Body of pancreas (tissue), 4 donors: ENCODE measurements at places on chromosomes 12 and 14. TPM values are rescaled to one million over a fixed set of nuclear protein-coding genes. Genes with fewer than 3 reads are reported as not detected.
A peak's percentile ranks its signal among the peaks of the same experiment; 100 is the strongest.

Gene SELPLG
- 2.3 TPM for total RNA-seq

Gene SIX1
- total RNA-seq, result 0.33 TPM

Gene RNFT2
- 1.6 TPM for total RNA-seq

Gene CBX5
- total RNA-seq, result 34.3 TPM

GRCh38 chr12:93425736-93426411 lies 15.9 kb downstream of the UBE2N start:
- no peaks in the 10 kb centered on the region for H3K27me3 ChIP-seq
- H3K4me3 ChIP-seq, result no peak overlapping the region
- no peak for DNase-seq
- no peak overlapping the region for H3K27ac ChIP-seq

- no peaks in the 10 kb centered on the region for H3K36me3 ChIP-seq
- H3K4me3 ChIP-seq, result no peak overlapping the region
- no peak for DNase-seq
- no peaks in the 10 kb centered on the region for H3K27me3 ChIP-seq
- no peak overlapping the region for H3K27ac ChIP-seq
Observed at GRCh38 chr14:56953884-56954283, 143.6 kb upstream of the OTX2 start.

GRCh38 chr12:63400718-63401117 lies 249.7 kb upstream of the AVPR1A start:
- no peaks in the 10 kb centered on the region for H3K27me3 ChIP-seq
- H3K27ac ChIP-seq, result no peak overlapping the region
- H3K4me1 ChIP-seq, result no peaks in the 10 kb centered on the region

DNA sequence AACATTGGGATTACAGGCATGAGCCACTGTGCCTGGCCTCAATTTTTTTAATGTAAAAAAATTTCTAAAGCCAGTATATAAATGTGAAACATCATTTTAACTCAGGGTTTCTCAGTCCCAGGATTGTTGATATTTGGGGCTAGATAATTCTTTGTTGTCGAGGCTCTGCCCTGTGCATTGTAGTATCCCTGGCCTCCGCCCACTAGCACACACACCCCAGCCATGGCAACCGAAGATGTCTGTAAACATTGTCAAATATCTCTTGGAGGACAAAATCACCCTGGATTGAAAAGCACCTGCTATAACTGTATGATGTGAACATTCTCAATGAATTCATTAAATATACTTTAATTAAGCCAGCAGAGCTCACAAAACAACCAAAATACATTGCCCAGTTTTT lies 8.4 kb upstream of the CIT start:
- H3K27me3 ChIP-seq, result no peaks in the 10 kb centered on the region
- no peaks in the 10 kb centered on the region for H3K4me1 ChIP-seq
- DNase-seq, result no peak
- no peak overlapping the region for H3K4me3 ChIP-seq
- H3K27ac ChIP-seq, result no peak overlapping the region

- H3K27me3 ChIP-seq, result no peaks in the 10 kb centered on the region
- H3K4me3 ChIP-seq, result peak overlapping the region; percentile 93
- peaks cover 24% of the 10 kb centered on the region for H3K4me1 ChIP-seq
- DNase-seq, result peak; percentile 52
- H3K27ac ChIP-seq, result peak overlapping the region; percentile 81
- H3K36me3 ChIP-seq, result no peaks in the 10 kb centered on the region
Observed at GRCh38 chr12:46373301-46374296, 1.0 kb upstream of the SLC38A2 start.

GRCh38 chr12:46400406-46400805 lies 27.8 kb upstream of the SLC38A2 start:
- no peaks in the 10 kb centered on the region for H3K27me3 ChIP-seq
- no peak overlapping the region for H3K4me3 ChIP-seq
- H3K27ac ChIP-seq, result no peak overlapping the region
- no peaks in the 10 kb centered on the region for H3K36me3 ChIP-seq

DNA sequence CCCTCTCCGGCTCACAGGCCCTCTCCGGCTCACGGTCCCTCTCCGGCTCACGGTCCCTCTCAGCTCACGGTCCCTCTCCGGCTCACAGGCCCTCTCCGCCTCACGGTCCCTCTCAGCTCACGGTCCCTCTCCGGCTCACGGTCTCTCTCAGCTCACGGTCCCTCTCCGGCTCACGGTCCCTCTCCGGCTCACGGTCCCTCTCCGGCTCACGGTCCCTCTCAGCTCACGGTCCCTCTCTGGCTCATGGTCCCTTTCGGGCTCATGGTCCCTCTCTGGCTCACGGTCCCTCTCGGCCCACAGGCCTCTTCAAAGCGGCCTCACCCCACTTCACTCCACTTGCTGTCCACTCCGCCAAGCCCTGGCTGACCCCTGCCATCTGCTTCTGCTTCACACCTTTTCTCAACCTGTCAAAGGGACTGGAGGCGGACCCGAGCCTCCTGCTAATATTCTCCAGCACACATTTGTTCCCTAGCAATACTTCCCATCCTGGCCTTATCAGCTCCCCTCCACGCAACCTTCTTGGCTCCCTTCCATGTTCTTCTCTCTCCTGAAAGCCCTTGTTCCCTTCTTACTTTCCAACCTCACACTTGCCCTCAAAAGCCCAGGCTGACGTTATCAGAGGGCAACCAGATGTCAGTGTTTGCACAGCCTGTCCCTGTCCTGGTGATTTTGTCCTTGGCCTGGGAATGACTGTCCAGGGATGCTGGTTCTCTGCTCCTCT lies 176.7 kb downstream of the CALM1 start:
- H3K4me3 ChIP-seq, result no peak overlapping the region
- no peaks in the 10 kb centered on the region for H3K27me3 ChIP-seq
- no peak overlapping the region for H3K27ac ChIP-seq

DNA sequence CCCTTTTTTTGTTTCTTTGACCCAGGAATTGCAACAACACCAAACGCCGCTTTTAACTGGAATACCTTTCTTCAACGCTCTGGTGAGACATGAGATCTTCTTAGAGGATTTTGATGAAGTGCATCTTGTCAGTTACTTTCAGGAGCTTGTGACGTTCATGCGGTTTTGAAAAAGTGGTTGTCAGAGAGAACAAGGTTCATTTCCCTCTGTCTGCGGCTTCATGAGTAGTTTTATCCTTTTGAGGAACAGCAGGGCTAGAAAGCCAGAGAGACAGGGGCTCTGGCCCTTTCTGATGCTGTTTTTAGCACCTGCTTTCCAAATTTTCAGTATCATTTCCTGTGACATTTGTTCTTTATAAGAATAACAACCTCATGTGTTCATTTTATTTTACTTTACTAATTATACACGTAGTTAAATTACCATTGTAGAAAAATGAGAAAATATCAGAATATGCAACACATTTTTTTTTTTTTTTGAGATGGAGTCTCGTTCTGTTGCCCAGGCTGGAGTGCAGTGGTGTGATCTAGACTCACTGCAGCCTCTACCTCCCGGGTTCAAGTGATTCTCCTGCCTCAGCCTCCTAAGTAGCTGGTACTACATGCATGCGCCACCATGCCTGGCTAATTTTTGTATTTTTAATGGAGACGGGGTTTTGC lies 61.8 kb downstream of the GLT1D1 start:
- no peak overlapping the region for H3K27ac ChIP-seq
- no peak for DNase-seq
- no peaks in the 10 kb centered on the region for H3K27me3 ChIP-seq
- no peak overlapping the region for H3K4me3 ChIP-seq
- H3K36me3 ChIP-seq, result no peaks in the 10 kb centered on the region

DNA sequence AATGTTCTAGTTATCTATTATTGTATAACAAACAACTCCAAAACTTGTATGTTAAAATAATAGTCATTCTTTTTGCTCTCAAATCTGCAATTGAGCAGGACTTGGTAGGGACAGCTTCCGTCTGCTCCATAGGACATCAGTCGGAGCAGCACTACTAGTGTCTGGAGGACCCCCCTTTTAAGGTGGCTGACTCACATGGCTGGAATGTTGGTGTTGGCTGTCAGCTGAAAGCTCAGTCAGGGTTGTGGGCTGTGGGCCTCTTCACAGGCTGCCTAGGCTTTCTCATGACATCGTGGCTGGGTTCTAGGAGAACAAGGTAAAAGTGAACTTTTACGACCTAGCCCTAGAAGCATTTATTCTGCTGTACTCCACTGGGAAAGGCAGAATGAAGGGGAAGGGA lies 160.6 kb downstream of the ANO4 start:
- no peaks in the 10 kb centered on the region for H3K4me1 ChIP-seq
- no peak overlapping the region for H3K4me3 ChIP-seq

DNA sequence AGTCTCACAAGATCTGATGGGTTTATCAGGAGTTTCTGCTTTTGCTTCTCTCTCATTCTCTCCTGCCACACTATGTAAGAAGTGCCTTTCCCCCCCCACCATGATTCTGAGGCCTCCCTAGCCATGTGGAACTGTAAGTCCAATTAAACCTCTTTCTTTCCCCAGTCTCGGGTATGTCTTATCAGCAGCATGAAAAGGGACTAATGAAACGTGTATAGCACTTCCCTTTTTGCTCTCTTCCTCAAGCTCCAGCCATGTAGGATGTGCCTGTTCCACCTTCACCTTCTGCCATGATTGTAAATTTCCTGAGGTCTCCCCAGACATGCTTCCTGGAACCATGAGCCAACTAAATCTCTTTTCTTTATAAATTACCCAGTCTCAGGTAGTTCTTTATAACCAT lies 7.0 kb upstream of the CRACR2A start:
- H3K27ac ChIP-seq, result no peak overlapping the region
- DNase-seq, result no peak
- no peaks in the 10 kb centered on the region for H3K27me3 ChIP-seq
- H3K4me3 ChIP-seq, result no peak overlapping the region
- peaks cover 24% of the 10 kb centered on the region for H3K4me1 ChIP-seq

- H3K27ac ChIP-seq, result no peak overlapping the region
- H3K4me3 ChIP-seq, result no peak overlapping the region
- no peaks in the 10 kb centered on the region for H3K27me3 ChIP-seq
- DNase-seq, result no peak
Observed at GRCh38 chr14:38904959-38905358, 198.1 kb downstream of the SEC23A start.
